ENCODE measurements at places on chromosomes 6 and 20.
A peak's percentile ranks its signal among the peaks of the same experiment; 100 is the strongest.

DNA sequence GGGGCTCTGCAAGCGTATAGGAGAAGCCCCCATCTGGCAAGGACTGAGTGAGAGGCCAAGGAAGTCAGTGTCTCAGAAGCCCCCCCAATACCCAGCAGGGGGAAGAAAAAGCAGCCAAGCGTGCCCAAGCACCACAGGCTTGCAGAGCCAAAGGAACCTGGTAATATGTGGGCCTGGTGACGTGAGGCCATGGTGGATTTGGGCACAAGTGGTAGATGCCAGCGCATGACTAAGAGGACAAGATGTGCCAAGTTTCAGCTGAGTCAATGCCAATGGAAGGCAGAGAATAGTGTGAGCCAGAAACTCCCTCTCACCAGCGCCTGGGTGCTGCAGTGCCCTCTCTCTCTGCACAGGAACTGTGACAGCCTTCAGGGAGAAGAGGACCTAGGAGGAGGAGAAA lies 110.0 kb downstream of the QRSL1 start:
- no peak for DNase-seq

DNA sequence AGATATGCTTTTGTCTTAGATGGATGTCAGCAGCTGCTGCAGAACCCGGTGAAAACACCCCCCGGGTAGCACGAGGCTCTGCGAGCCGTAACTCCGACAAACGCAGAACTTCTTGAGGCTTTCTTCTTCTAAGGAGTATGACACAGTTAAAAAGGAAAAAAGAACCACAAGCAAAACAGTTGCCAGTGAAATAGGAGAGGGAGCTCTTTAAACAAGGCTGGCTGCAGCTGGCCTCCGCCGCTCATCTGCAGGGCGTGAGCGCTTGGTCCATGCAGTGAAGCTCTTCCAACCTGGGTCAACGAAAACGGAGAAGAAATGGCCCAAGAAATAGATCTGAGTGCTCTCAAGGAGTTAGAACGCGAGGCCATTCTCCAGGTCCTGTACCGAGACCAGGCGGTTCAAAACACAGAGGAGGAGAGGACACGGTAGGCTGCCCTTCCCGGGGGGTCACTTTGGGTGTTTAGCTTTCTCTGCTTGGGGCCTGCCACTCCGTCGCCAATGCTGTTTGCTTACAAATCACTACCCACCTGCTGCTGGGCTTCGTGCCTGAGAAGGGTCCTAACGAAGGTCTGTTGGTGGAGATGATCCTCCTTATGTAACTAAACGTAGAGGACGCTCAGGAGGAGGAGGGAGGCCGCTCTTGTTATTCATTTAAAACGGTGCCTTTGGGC lies 13.2 kb downstream of the SYTL3 start:
- DNase-seq = no peak

DNA sequence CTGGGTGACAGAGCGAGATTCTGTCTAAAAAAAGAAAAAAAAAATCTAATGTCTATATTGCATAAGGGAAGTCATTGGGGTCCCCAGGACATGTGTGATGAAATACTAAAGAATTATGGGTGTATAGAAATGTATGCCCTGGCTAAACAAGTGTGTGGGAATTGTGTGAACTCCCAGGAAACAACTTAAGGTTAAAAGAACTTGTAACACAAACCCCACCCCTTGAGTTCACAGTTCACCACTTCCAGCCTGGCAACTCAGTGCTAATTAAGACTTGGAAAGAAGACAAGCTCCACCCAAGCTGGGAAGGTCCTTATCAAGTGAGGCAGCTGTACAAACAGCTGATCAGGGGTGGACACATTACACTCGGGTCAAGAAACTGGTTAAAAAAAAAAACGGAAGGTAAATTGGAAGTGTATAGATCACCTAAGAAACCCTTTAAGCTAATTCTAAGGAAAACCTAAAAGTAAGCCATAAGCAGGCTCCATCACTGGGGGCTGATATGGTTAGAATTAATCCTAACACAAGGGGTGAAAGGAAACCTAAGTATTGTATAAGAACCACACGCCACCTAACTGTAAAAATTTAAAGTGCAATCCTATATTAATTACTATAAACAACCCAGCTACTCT lies 25.2 kb downstream of the HLA-A start:
- DNase-seq = no peak

GRCh38 chr6:53070806-53071205 lies 5.6 kb downstream of the FBXO9 start:
- no peak for DNase-seq

DNA sequence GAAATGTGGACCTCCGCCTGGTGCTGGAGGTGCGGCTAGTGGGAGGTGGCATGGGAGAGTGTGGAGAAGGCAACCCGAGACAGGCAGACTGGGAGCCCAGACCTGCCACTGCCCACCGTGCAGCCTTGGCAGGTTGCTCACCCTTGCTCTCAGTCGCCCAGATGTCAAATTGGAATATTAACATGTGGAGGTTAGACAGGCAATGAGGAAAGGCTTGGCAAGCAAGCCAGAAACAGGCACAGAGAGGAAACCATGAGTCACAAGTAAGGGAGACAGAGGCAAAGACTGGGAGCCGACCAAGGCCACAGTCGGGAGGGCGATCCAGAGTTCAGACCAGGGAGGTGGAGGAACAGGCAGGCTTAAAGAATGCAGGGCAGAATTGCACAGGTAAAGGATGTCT lies 178.2 kb downstream of the FOXC1 start:
- peak; percentile 35 for DNase-seq

DNA sequence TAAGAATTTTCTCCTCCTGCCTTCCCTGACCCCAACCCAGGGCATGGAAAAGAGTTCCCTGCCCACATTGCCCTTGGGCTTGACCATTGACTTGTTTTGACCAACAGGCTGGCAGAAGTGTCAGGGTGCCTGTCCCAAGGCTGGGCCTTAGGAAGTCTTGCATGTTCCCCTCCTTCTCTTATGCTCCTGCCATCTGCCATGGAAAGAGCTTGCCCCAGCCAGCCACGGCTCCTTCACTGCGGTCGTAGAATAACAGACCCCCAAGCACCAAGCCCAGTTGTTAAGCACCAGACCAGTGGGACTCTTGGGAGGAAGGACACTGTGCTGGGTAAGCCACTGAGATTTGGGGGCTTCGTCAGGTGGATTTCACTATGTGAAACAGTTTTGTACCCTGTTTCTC lies 53.6 kb downstream of the SNX5 start:
- no peak for DNase-seq

GRCh38 chr6:26140967-26141294 lies 53.7 kb downstream of the HFE start:
- no peak for DNase-seq

GRCh38 chr6:19754686-19755085 lies 82.5 kb upstream of the ID4 start:
- no peak for DNase-seq

DNA sequence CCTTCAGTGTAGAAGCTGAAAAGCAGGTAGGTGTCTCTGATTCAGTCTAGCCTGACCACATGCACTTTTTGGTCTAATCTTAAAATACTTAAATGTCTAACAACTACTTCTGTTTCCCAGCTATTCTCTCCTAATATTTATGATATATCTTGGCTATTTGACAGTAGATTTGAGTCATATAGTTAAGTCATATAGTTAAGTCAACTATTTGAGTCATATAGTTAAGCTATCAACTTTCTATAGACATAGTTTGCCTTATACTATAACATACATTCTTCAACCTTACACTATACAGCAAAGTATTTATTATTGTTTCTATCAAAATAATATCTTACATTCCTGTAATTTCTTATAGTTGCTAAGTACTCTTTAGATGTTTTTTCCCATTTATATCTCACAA lies 110.9 kb downstream of the GMDS start:
- no peak for DNase-seq

- DNase-seq = no peak
Observed at GRCh38 chr6:167211881-167212712, 54.3 kb upstream of the GPR31 start.

- DNase-seq = no peak
Observed at GRCh38 chr6:107124934-107125348, 9.6 kb upstream of the BEND3 start.

GRCh38 chr6:89321131-89321970 lies 6.3 kb upstream of the GABRR2 start:
- DNase-seq = no peak

DNA sequence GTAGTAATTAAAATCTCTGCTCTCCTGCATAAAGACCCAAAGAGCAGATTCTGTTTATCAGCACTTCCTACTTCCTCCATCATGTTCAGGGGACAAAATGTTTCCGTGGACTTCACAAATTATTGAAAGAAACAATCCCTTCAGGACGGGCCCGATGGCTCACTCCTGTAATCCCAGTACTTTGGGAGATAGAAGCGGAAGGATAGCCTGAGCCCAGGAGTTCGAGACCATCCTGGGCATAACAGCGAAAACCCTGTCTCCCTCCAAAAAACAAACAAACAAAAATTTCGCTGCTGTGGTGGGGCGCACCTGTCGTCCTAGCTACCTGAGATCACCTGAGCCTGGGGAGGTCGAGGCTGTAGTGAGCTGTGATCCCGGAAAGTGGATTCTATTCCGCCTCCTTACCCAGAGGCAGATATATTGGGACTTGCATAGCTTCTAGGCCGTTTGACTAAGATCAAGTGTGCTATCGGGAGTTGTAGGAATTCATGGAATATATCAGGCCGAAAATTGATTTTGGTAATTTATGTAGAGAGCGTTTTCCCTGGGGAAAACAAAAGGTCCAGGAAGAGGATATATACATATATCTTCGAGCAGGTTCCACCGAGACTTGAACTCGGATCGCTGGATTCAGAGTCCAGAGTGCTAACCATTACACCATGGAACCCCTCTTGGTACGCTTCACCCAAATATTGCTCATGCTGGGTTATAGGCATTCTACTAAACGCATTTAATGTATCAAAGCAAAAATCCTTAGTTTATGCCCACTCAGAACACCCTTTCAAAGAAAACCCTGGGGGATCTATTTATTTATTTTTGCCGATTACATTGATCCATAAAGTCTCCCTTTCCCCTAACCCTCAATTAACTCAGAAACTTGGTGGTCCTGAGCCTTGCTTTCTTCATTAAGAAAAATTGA lies 74.5 kb upstream of the ZNF184 start:
- DNase-seq = no peak

DNA sequence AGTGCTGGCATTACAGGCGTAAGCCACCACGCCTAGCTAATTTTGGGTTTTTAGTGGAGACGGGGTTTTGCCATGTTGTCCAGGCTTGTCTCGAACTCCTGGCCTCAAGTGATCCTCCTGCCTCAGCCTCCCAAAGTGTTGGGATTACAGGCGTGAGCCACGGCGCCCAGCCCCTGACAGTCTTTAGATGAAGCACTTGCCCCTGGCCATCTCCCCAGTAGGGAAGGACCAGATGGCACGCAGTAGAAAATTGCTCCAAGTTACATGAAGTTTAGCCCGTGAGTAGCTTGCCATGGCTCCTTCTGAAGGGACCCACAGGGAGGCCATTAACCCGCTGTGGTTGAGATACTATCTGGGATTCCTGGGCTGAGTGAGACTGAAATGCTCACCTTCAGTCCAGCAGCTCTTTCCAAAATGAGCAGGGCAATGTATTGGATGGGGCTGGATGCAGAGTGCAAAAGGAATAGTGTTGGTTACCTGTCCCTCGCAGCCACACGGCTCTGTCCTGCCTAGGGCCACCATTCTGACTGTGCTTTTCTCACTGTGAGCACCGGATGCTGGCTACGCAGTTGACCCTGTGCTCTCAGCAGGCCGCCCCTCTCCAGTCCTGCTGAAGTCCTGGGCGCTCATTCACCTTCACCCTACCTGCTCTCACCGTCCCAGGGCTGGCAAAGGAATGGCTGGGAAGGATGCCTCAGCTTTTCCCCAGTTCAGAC lies 66.9 kb downstream of the EFCAB8 start:
- DNase-seq = no peak

GRCh38 chr20:49384437-49385434 lies 97.7 kb downstream of the KCNB1 start:
- no peak for DNase-seq

GRCh38 chr6:167341038-167341583 lies 16.2 kb downstream of the TTLL2 start:
- no peak for DNase-seq

DNA sequence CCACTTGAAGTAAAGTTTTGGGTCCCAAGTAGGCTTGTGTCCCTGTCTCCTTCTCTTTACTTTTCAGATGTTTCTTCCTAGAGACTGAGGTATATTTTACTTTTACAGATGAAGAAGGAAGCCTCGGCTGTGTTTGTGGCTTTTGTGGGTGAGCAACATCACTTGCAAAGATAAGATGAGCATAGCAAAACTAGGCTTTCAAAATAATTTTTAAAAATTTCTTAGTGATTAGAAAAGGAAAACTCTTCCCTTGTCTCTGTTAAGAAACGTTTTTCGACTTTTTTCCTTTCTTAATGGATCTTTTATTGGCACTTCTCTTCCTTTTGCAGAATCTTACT lies 7.6 kb downstream of the PTPN1 start:
- no peak for DNase-seq

GRCh38 chr6:149888093-149888492 lies 9.8 kb downstream of the RAET1E start:
- no peak for DNase-seq

GRCh38 chr6:123276546-123276980 lies 280.5 kb downstream of the CLVS2 start:
- DNase-seq = no peak

DNA sequence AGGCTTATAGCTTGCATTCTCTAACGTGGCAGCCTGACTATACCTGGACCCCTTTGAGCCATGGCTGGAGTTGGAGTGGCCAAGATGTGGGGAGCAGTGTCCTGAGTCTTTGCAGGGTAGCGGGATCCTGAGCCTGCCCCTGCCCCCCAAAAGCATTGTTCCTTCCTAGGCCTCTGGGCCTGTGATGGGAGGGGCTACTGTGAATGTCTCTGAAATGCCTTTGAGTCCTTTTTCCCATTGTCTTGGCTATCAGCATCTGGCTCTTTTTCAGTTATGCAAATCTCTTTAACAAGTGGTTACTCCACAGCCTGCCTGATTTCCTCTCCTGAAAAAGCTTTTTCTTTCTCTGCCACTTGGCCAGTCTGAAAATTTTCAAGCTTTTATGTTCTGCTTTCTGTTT lies 17.0 kb upstream of the PRL start:
- DNase-seq = no peak

DNA sequence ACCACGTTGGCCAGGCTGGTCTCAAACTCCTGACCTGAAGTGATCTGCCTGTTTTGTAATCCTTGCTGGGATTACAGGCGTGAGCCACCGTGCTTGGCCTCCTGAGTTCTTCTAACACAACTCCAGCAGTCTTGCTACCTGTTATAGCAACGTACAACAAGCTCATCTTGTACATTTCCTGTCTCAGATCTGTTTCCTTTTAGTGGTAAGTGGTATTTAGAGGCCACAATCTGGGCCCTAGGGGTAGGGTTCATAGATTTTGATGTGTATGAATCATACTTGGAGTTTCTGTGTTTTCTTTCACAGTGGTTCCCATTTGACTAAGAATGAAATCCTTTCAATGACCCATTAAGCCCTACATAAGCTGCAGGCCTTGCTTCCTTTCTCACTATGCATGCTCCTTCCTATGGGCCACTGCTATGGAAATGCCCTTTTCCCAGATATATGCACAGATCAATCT lies 27.1 kb upstream of the SYNCRIP start:
- no peak for DNase-seq

All from amniotic stem cell (primary cell).